ENCODE measurements at places on chromosomes 5 and 9.

DNA sequence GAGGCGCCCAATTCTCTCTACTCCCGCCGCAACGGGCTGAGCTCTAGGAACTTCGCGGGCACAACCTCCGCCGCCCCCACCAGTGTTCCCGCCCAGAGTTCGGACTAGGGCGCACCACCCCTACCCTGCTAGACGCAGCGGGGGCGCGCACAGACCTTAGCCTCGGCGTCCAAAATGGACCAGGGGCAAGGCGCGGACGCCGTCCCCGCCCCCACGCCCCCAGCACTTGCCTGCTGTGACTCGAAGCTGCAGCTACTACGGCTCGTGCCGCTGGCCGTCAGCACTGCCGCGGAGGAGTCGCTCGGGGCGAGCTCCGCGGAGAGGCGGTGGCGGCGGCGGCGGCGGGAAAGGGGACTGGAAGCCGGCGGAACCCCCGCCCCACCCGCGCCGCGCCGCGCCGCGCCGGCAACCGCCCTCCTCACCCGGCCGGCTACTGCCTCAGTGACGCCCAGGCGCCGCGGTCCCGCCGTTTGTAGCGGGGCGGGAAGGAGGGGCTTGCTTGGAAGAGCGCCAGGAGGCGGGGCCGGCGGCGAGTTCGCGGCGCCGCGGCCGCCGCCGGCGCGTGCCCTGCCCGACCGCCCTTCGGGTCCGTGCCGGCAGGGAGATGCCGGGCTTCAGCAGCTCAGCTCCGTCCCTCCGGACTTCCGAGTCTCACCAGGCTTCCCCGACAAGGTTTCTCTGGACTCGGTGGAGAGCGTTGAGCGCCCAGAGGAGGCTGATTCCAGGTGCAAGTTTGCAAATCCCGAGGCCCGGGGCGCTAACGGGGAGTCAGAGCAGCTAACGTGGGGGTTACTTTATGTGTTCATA, 4.5 kb downstream of the ELAVL2 start:
- no peak for DNase-seq

DNA sequence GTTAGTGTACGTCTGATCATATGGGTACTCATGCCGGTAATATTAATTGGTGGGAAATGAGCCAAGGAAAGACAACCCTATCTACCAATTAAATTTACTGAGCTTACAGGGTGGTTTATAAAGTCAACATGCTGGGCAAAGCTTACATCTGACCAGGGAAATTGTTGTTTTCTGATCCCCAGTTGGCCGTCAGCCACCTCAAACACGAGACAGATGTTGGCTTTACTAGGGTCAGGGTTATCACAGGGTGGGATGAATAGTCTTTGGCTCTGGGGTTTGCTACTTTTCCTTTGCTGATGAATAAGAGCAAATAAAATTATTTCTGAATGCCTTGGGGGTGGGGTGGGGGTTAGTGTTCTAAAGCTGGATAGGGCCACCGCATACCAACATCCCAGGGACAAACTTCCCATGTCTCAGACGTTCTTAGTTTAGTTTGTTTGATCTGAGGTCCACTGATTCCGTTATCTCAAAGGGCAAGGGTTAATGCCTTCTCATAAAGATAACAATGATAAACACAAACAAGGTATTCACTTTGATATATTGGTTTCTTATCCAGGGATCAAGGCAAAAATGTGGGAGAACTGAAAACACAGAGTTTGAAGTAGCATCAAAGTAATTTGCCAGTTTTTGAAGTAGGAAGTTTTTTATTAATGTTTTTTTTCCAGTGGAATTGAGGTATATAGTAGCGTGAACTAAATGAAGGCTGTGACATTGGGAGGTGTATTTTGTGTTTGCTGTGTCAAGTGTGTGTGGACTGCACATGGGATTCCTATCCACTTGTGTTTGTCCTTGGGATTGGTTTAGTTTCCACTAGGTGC, 109.1 kb upstream of the RPS23 start:
- DNase-seq = no peak

DNA sequence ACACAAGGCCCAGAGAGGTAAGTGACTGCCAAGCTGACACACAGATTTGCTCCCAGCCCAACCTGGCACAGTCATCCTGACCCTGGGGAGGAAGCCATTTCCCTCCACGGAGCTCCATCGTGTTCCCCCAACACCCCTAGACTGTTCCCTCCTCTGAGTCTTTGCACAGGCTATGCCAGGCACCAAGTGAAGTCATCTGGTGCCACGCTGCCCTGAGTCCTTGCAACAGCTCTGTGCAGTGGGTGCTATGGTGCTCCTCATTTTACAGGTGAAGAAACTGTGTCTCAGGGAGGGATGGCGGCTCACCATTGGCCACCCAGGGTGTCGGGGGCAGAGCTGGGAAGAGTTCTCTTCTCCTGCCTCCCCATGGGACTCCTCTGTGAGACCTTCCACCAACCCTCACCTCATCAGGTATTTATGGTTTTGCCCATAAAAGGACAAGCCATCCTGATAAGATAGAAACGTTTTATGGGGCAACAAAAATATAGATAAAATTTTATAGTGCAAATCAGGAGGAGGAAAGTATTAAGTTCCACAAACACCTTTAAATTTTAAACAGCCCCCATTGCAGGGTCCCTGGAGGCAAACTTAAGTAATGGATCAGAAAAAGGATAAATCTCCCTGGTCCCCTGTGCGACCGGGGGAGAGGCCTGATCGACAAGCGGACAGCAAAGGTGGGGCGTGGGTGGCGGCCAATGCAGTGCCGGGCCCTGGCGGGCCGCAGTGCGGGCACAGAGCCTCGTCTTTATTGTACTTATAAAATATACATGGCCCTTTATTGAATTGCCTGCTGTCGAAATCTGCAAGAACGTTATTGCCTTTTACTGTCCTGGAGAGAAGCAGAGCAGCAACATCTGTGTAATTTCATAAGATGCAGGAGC, 50.2 kb upstream of the ZBTB43 start:
- no peak for DNase-seq

DNA sequence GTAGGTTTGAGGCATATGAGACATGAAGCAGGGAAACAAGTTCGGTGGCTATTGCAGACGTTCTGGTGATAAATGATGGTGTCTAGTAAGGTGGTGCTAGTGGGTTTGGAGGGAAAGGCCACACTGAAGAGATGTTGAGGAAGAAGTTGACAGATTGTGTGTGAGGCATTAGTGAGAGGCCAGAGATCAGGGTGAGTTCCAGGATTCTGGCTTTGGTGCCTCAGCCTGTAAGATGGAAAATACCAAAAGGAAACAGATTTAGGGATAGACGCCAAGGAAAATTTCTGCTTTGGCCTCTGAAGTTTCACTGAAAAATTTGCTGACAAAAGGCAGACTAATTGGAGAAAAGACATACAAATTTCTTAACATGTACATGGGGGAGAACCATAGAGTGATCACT, 6.4 kb upstream of the PAIP1 start:
- DNase-seq = no peak

GRCh38 chr9:70259512-70259802, 679 bp downstream of the SMC5 start:
- DNase-seq = no peak

DNA sequence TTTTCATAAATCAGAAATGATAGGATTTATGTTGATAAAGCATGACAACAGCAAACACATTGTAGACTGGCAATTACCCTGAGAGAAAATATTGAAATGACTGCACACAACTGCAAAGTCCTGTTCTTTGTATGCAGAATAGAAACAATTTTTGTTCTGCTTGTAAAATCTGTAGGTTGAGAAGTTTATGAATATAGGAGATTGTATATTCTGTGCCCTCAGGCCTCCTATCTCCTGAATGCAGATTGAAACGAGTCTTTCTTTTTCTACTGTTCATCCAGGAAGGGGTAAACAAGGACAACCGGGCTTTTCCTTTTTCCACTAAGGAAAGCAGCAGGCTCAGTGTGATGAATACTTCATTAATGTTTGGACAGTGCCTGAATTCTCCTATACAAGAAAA, 95.0 kb upstream of the HAPLN1 start:
- DNase-seq = no peak

DNA sequence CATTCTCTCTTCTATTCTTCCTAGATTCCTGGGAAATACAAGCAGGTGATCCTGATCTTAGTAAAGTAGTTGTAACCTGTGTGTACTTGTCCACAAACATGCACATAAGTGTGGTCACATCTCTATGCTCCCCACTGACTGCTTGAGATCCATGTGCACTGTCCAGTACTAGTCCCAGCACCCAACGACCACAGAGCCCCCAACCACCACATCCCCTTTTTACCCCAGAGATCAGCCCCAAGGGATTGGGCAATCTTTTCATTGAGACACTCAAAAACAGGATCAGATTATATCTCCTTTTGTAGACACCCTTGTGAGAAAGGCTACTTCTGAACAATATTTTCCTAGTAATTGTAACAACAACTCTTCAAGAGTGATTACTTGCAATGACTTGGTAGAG, 240.6 kb downstream of the ACTL7B start:
- DNase-seq = no peak

GRCh38 chr9:76904661-76905457, 1.1 kb downstream of the PRUNE2 start:
- no peak for DNase-seq

DNA sequence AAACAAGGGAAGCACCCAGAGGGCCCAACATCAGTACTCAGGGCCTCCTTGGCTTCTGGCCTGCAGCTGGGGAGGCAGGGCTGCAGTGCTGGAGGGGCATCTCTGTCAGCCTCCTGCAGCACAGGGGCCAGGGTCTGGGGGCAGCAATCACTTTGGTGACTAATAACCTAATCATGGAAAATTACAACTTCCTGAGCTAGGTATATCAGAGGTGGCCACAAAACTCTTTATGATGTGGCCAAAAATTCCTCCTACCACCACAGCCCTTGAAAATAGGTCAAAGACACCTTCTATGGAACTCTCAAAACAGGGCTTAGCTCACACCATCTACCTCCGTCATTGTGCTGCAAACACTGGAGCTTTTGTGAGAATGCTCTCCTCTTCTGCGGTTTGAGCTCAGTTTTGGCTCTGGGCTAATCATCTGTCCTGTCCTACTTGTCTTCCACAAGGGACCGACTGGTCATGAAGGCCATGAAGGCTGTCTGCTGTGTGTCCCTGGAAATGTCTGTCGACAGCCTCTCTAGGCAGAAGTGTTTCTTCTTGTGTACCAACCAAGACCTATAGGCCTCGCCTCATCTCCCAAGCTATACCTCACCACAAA, 28.6 kb downstream of the CSF2 start:
- DNase-seq = no peak

DNA sequence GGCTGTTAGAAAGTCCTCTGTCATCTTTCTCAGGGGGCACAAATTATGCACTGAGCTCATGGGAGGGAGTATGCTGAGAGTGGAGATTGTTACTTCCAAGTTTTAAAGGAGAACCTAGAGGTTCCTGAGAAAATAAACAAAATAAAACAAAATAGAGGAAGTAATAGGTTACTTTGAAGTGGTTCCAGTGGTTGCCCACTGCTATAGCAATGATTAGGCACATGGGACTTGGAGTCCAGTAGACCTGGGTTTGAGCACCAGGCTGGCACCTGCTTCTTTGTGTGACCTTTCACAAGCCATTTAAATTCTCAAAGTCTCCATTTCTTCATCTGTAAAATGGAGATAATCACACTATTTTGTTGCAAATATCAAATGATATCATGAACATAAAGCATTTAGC, 13.8 kb upstream of the CDC23 start:
- DNase-seq = no peak

GRCh38 chr9:86782831-86783230, 164.5 kb downstream of the GAS1 start:
- no peak for DNase-seq

- DNase-seq = no peak
Observed at GRCh38 chr9:125884218-125884595, 137.0 kb downstream of the PBX3 start.

GRCh38 chr5:92687821-92688722, 892.9 kb downstream of the NR2F1-AS1 start:
- no peak for DNase-seq

DNA sequence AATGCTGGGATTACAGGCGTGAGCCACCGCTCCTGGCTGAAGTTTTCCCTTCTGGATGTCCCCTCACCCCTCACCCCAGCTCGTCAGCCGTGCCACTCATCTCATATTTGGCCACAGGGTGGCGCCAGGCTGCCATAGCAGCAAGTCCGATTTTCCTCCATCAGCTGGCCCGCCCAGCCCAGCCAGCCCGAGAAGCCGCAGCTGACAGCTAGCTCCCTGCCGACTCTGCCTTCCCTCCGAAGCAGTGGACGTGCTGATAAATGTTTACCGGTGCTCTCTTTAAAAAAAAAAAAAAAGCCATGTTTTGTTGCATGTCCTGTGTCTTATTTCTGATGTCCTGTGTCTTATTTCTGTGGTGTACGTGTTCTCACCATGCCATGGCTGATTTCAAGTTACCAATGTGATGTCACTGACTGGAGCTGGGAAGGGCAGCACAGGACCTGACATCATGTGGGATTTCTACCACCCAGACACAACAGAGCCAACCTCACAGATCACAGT, 58.3 kb downstream of the PFDN1 start:
- DNase-seq = peak; percentile 86

DNA sequence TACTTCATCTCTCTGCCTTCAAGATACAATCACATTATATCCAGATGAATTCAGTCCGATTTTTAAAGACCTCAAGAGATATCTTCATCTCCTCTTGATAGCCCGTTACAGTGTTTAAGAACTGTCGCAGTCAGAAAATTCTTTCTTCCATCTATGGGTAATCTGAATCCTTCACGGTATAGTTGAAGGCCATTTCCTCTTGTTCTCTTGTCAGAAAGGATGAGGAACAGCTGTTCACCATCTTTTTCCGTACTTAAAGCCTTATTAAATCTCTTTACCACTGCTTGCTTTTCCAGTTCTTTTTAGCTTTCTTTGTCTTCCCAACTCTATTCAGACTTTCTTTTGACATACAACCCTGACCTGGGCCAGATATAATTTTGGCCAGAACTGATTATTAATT, 121.8 kb downstream of the XRCC4 start:
- DNase-seq = no peak

DNA sequence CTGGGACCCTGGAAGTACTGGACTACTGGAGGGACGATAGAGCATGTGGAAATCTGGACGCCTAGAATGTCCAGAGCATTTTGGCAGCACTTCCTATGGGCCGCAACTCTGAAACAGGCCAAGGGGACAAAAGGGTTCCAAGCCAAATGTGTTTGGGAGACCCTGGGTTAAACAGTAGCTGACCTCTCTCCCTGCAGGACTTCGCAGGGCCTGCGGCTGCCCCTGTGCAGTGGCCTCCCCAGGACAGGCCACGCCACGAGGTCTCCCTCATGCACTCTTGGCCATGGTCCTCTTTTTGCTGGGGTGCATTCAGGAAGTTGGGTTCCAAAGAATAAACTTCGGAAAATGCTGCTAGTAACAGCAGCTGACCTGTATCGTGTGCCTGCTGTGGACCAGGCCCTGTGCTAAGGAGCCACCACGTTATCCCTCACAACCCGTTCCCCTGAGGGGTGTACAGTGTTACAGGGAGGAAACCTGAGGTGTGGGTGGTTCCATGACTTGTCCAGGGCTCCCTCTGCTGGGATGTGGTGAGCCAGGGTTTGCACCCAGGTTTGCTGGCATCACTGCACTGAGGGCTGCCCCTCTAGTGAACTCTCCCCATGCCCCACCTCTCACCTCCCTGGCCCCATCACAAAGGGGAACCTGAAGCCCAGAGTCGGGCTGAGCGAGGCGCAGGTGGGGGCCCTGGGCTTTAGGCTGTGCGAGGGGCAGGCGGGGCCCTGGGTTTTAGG, 79.4 kb downstream of the AMBP start:
- DNase-seq = no peak
